ENCODE measurements at places on chromosomes 13 and 19.

DNA sequence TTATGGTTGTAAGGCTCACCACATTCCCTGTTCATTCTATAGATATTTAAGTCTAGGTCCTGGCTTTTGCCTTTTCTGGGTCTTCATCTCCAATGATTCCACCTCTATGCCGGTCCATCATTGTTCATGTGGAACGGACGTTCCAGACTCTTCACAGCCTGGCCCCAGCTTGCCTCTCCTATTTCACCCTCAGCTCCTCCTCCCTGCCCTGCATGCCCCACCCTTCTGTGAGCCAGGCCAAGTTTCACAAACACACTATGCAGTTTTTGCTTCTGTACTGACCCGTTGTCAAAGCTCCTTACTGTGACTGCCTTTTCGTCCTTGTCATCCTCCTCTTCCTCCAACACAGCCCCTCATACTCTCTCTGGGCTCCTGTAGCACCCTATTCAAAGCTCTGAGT lies 31.3 kb downstream of the TEX26 start:
- no peak for DNase-seq

DNA sequence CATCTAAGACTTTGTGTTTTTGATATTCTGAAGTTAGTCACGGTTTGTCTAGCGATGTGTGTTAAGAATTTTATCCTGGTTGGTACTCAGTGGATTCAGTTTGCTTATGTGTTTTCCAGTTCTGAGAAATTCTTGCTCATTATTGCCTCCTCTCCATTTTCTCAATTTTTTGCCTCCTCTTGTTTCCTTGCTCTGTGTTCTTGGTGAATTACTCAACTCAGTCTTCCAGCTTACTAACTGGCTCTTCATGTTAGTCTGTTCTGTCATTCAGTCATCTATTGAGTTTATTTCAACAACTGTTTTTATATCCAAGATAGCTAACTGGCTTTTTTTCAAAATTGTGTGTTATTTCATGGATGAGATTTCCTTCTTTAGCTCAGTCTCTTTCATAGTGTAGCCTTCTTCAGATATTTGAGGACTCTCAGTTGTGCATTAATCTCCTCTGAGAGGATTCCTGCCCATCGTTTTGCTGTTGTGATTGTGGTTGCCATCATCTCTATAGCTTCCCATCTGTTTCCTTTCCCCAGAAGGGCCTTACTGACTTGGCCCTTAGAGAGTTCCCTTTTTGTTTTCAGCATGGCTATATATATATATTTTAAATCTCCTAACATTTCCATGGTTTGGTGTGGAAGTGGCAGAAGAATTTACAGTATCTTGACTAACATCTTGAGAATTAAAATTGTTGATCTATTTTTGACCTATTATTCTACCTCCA lies 6.2 kb downstream of the SETDB2 start:
- DNase-seq, result no peak

DNA sequence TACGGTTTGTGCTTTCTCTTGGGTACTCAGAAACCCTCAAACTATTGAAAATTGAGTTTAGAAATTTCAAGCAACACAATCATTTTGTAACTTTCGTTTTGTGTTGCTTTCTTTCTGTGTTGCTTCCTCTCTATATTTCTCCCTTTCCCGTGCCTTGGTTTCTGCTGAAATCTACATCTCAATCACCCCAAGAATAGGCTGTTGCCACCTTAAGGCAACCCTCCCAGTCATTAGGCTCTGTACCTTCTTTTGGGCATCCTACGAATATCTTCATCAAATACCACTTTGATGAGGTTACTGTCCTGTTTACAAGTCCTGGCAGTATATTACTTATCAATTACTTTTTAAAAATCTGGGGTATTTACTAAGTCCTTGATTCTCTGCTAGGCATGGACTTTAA lies 621.6 kb downstream of the GPC6 start:
- DNase-seq, result no peak

DNA sequence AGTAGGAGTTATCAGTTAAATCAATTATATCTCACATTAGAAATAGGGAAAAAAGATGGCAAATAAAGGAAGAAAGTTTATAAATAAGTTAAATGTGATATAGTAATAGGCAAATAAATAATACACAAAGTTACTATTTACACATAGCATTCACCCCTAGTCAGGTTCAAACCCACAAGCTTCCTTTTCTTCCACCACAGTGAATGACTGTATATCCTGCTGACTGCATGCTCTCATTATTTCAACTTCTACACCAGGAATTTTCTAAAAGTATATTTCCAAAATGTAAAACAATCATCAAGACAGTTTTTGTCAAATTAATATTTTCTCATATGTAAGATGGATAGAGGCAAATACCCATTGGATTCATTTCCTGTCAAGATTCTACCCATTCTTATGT lies 548.6 kb upstream of the SLITRK5 start:
- DNase-seq, result no peak

GRCh38 chr13:73961181-73961580 lies 173.0 kb downstream of the KLF12 start:
- DNase-seq, result no peak
